ENCODE measurements at places on chromosomes 7 and 10.

DNA sequence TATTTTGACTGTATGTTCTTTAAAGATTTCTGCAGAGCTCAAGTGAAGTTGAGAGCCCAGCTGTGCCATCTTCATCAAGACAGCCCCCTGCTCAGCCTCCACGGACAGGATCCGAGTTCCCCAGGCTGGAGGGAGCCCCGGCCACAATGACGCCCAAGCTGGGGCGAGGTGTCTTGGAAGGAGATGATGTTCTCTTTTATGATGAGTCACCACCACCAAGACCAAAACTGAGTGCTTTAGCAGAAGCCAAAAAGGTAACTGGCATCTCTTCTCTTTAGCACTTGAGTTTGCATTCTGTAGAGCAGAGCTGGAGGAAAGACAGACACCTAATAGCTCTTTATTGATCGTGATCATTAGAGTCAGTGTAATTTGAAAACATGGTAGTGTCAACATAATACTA is 33.7 kb downstream of the MCM10 start:
- DNase-seq: no peak

DNA sequence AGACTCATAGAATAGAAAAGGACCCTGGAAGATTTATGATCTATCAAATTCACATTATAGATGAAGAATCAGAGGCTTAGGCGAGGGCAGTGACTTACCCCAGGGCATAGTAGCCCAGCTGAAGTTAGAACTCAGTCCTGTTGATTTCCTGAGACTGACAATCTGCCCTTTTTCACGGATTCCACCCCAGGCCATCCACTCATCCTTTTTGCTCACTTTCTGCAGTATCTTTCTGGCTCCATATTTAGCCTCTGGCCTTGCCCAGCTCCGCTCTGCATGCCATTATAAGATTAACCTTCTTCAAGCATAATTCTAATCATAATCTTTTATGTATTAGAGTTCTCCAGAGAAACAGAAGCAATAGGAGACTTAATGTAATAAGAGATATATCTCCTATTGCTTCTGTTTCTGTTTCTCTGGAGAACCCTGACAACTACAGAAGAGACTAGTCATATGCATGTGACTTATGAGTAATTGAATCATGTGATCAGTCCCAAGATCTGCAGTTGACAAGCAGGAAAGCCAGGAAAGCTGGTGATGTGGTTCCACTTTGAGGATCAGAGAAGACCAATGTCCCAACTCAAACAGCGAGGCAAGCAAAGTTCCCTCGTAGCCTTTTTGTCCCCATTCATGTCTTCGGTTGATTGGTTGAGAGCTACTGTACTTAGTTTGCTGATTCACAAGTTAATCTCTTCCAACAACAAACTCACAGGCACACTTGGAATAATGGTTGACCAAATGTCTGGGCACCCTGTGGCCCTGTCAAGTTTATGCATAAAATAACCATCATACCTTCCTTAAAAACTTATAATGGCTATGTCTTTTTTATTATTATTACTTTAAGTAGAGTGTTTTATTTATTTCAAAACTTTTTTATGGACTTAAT is 412.1 kb downstream of the SUGCT start:
- DNase-seq: no peak

DNA sequence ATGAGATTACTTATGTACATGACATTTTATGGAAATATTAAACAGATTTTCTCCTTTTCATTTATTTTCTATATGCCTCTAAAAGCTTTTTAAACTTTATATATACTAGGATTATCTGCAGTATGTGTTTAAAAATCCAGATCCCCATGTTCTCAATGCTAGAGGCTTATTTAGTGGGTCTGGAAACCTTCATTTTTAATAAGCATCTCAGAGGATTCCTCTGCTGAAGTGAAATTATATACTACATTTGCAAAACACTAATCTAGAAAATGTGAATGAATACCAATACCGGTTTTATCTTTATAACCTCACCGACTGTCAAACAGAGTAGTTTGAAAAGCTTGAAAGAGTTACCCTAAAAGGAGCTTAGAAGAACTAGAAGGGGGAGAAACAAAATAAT is 863.8 kb upstream of the ZWINT start:
- DNase-seq: no peak

DNA sequence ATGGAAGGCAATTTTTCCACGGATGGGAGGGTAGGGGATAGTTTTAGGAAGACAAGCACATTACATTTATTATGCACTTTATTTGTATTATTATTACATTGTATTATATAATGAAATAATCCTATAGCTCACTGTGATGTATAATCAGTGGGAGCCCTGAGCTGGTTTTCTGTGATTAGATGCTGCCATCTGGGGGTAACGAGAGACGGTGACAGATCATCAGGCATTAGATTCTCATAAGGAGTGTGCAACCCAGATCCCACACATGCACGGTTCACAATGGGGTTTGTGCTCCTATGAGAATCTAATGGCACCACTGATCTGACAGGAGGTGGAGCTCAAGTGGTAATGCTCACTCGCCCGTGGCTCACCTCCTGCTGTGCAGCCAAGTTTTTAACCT is 103.9 kb upstream of the STK17A start:
- DNase-seq: no peak

GRCh38 chr7:141158561-141158960 is 84.7 kb downstream of the TMEM178B start:
- DNase-seq: no peak

DNA sequence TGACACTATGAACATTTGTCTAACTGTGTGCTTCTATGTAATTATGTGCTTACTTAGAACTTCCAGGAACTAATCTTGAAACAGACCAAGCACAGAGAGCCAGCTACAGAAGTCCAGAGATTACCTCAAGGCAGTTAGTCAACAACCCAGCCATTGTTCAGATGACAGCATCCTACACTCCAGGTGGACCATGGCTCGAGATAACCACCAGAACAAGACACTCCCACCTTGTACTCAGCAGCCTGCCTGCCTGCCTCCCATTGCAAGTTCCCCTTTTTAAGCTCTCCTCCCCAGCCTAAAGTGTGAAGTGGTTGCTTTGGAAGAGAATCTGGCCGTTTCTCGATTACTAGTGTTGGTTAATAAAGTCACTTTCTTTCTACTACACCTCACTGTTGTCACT is 1080.6 kb upstream of the LRRN3 start:
- DNase-seq: no peak

GRCh38 chr10:117408436-117409384 is 33.5 kb upstream of the PDZD8 start:
- no peak for DNase-seq

DNA sequence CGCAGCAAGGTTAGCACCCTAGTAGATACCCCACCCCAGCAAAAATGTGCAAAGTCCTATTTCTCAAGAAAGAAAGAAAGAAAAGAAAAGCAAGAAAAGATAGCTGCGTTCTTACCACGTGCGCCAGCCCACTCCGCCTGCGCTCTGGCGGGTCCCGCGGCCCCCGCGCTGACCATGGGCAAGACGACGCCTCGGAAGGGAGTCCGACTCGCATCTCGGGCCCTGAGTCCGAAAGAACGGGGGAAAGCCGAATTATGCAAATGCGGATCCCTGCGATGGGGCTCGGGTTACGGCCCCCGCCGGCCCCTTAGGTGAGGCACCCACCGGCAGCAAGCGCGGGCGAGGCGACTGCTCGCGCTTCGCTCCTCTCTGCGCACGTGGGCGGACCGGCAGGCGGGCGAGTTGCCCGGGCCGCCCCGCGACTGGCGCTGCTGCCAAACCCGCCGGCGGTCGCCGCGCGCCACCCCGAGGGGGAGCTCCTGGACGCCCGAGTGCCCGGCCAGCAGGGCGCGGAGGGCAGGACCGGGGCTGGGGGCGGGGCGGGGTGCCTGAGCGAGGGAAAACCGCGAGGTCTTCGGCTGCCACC is 2.4 kb upstream of the EGR2 start:
- peak; percentile 68 for DNase-seq

GRCh38 chr10:68296843-68297663 is 34.8 kb upstream of the HNRNPH3 start:
- DNase-seq: no peak

GRCh38 chr7:83347945-83348444 is 185.3 kb upstream of the PCLO start:
- no peak for DNase-seq

DNA sequence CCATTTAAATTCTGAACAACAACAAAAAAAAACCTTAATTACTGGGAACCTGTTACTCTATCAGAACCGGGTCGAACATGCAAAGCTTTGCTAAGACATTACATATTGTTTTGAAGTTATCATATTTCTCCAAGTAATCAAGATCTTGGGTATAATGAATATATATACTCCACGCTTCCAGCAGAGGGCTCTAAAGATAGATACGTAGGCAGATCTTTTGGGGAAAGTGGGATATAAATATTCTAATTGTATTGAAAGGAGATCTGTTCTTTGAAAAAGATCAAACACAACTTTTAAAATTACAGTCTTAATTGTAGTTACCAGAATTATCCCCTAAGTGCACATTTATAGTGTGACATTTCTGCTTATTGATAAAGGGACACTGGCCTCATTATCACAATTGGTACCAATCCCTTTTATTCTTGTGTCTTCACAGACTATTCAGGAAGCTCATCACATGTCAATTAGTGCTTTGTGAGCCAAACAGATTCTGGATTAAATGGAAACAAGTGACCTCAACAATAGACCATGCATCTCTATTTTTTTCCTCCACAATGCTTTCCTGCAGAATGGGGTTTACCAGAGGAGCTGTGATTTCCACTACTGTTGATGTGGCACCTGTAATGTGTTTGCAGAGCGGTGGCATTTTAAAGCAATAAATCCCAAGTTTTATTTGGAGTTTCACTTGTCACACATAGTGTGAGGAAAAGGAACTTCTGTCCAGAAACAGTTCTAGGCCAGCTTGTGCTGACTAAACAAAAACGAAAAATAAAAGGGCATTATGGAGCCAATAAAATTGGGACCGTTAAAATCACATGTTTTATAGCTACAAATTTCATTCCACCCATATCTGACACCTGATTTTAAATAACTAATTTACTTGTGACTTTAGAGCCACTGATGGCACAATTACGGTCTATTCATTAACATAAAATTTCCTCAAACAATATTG is 122.4 kb downstream of the CTTNBP2 start:
- DNase-seq: no peak

GRCh38 chr7:411677-412312 is 107.9 kb downstream of the PDGFA start:
- DNase-seq: no peak

DNA sequence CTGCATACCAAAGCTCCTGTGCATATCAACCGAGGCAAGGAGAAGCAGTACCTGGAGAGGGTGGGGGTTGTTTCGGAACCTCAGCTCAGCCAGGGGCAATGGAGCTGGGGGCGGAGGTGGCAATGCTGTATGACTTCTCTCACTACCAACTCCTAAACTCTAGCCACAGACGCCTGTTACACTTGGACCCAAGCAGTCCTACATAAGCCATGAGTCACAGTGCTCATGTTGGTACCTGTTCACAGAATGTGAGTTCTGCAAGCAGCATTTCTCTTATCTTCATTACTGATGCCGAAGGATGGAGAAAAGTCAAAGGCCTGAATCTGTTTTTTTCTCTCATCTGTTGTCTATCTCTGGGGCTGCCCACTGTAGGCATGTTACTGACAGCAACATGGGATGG is 3.2 kb upstream of the RAB18 start:
- DNase-seq: no peak

- no peak for DNase-seq
These were observed 145.9 kb downstream of the LRRC4 start for GRCh38 chr7:127885222-127885772.

DNA sequence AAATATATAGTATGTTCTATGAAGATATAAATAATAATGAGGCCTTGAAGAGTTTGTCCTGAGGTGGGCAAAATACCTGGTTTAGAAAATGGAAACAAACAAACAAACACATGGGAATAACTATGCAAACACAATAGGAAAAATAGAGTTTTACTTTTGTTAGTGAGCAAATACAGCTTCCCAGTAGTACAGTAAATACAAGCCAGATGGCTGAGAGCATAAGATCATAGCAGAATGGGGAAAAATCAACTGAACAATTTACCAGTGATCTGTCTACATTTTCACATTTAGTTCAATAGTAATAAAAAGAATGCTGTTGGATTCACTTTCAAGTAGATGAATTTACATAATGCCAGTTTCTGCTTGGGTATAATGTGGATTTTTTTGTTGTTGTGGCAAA is 45.1 kb downstream of the ADD3 start:
- DNase-seq: no peak

GRCh38 chr10:132311338-132311939 is 3.7 kb upstream of the STK32C start:
- no peak for DNase-seq

- no peak for DNase-seq
These were observed 138.5 kb downstream of the ZNF438 start for GRCh38 chr10:30893208-30893607.

GRCh38 chr10:62386356-62387320 is 12.5 kb downstream of the ZNF365 start:
- DNase-seq: no peak

GRCh38 chr7:96388620-96389383 is 66.9 kb upstream of the SLC25A13 start:
- no peak for DNase-seq

- DNase-seq: no peak
These were observed 73.8 kb downstream of the SHOC2 start for GRCh38 chr10:110993024-110993693.

GRCh38 chr7:28686418-28686800 is 271.7 kb downstream of the TRIL start:
- no peak for DNase-seq

GRCh38 chr7:46900312-46901263 is 681.3 kb downstream of the TNS3 start:
- no peak for DNase-seq

GRCh38 chr10:61183967-61184366 is 240.0 kb upstream of the RHOBTB1 start:
- no peak for DNase-seq

DNA sequence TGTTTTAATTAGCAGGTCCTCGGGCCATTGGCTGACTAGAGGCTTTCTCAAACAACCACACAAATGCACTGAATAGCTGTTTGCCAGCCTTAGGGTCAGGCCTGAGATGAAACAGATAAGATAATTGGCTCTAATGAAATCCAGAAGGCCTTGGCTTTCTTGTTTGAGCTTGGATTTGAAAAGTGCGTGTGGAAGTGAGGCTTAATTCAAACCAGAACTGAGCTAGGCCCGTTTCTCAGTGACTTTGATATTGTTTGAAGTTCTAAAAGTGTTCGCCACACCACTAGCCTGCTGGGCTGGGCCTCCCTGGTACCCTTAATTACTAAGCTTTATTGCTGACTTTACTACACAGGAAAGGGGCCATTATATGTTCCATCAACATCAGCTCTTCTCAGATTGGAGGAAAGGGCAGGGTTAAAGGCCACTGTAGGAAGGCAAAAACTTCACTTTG is 270.6 kb downstream of the TWIST1 start:
- DNase-seq: no peak

Data from stimulated activated CD4-positive, alpha-beta T cell treated with anti-CD3 and anti-CD28 coated beads, Interleukin-2, amount 100 ng/mL, for 24 hours (primary cell).